Stimulated activated CD8-positive, alpha-beta memory T cell treated with anti-CD3 and anti-CD28 coated beads, Interleukin-7, amount 100 ng/mL, for 4 hours (primary cell): ENCODE measurements at places on chromosomes 4 and X.

DNA sequence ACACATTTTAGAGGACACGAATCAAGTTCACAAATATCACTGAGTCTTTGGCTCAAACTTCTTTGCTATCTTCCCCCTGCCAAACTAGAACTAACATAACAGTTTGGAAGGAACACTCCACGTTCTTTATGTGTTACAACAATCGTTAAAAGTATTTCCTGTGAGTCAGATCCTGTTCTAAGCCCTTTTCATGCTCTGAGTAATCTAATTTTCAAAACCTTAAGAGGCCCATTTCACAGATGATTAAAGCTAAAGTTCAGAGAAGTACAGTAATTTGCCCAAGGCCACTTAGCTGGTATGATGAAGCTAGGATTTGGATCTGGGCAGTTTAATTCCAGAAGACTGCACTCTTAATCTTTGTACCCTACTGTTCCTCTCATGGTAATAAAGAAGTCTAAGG is 854.4 kb upstream of the INTU start:
- DNase-seq: no peak

DNA sequence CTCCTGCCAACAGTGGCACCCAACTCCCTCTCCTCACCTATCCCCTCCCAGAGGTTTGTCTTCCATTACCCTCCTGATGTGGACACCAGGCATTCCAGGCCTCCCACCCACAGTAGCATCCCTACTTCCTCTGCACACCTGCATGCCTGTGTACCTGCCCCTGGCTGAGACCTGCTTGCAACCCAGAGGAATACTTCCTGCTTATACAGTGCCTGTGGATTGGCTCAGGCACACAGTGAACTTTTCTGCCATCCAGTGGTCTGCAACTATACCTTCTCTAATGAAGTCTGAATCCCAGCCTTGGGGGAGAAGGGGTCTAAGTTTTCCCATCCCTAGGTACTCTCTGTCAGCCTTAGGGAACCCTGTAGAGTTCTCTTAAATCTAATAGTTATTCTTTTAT is 169.9 kb downstream of the IQCM start:
- no peak for DNase-seq

GRCh38 chr4:187606581-187606980 is 389.0 kb upstream of the ZFP42 start:
- DNase-seq: no peak

GRCh38 chr4:70946939-70947338 is 44.8 kb downstream of the MOB1B start:
- DNase-seq: no peak

GRCh38 chrX:149286940-149287349 is 218.2 kb downstream of the IDS start:
- peak; percentile 1 for DNase-seq

DNA sequence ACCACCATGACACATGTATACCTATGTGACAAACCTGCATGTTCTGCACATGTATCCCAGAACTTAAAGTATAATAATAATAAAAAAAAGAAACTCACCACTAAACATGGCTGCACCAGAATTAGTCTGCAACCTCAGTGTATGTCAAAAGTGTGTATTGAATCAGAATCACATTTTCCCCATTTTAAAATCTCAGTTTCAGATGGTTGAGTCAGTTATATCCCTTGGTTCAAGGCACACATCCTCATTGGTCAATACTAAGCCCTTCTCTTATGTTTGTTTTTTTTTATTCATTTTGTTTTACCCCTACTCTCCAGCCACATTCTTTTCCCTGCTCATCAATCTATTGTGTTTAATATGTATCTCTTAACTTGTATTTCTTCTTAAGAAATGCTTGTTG is 57.8 kb upstream of the ANXA3 start:
- DNase-seq: no peak

- no peak for DNase-seq
Measured at GRCh38 chr4:114866901-114867670, 246.3 kb downstream of the NDST4 start.

- no peak for DNase-seq
Measured at GRCh38 chrX:75155447-75155826, 646 bp downstream of the ABCB7 start.

DNA sequence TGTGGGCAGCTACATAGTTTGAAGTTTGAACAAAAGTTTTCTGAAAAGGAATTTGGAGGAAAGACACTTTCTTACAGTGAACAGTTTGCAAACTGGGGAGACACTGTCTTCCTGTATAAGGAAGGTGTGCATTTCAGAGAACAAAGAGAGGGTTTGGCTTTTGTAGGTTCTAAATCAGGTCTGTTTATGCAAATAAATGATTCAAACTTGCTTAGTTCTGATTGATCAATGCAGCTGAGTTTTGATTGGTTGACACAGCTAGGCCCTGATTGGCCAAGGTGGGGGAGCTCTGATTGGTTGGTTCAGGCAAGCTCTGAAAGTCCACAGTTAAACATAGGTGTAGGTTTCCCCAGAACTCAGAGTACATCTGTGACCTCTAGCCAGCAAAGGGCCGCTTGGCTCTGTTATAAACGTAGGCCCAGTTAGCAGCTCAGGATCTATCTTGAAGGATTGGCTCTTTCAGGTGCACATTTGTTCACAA is 63.0 kb upstream of the ENPP6 start:
- no peak for DNase-seq

DNA sequence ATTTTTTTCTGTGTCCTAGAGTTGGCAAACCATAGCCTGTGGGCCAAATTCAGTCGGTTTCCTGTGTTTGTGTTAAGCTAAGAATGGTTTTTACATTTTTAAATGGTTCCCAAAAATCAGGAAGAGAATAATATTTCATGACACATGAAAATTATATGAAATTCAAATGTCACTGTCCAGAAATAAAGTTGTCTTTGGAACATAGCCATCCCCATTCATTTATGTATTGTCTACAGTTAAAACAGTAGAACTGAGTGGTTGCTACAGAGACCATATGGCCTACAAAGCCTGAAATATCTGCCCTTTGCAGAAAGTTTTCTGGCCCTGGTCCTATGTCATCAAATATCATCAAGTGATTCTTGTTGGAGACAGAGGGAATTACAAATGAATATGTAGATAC is 15.5 kb downstream of the FRMPD4 start:
- DNase-seq: no peak

GRCh38 chr4:94695384-94695783 is 62.4 kb upstream of the BMPR1B start:
- no peak for DNase-seq

GRCh38 chr4:7040765-7041164 is 2.4 kb upstream of the TADA2B start:
- no peak for DNase-seq

GRCh38 chr4:25783943-25784342 is 78.8 kb downstream of the SEL1L3 start:
- no peak for DNase-seq

DNA sequence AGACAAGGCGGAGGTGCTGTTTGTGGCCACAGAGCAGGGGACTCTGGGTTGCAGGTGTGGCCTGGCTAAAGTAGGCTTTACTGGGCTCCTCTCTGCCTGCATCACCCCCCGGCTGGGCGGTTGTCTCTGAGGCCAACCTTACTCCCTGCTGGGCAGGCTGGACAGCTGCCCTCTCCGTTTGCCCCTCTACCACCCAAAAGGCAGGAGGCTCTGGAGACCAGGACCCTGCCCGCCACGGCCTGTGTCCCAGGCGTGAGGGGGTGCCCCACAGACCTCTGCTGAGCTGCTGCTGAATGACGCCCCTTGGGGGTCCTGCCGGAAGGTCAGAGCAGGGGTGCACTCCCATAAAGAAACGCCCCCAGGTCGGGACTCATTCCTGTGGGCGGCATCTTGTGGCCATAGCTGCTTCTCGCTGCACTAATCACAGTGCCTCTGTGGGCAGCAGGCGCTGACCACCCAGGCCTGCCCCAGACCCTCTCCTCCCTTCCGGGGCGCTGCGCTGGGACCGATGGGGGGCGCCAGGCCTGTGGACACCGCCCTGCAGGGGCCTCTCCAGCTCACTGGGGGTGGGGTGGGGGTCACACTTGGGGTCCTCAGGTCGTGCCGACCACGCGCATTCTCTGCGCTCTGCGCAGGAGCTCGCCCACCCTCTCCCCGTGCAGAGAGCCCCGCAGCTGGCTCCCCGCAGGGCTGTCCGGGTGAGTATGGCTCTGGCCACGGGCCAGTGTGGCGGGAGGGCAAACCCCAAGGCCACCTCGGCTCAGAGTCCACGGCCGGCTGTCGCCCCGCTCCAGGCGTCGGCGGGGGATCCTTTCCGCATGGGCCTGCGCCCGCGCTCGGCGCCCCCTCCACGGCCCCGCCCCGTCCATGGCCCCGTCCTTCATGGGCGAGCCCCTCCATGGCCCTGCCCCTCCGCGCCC is 920 bp downstream of the HTT-AS start:
- DNase-seq: no peak
